Activated CD8-positive, alpha-beta memory T cell treated with anti-CD3 and anti-CD28 coated beads for 1 hour (primary cell): ENCODE measurements at places on chromosomes 1 and 21.

DNA sequence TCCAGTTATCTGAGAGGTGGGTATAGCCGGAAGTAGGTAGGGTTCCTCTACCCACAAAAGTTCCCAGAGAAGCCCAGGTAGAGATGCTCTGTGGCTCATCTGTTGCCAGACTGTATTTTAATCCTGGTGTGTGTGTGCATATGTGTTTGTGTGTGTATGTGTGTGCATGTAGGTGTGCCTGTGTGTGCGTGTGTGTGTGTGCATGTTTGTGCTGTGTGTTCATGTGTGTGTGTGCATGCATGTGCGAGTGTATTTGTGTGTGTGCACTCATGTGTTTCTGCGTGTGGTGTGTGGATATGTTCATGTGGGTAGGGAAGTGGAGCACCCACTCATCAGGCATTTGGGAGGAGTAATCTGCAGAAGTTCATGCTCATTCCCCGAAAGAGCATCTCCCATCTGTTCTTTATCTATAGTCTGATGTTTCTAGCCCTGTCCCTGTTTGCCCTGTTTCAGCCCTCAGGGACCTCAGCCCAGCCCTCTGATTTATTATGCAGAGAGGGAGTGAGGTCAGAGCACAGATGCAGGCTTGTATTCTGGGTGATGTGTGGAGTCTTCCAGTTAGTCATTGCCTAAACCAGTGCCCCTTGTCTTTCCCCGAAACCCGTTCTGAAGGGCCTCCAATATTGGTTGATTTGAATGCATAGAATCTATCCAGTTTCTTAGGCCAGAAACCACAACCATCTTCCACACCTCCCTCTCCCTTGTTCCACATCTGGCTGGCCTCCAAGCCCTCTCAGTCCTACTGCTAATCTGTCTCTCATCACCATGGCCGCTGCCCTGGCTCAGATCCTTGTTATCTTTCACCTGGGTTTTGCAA lies 69.1 kb downstream of the DISC1 start:
- DNase-seq = no peak

- DNase-seq = no peak
These were observed 2.0 kb upstream of the PERM1 start for GRCh38 chr1:983798-984475.

- no peak for DNase-seq
These were observed 2.6 kb upstream of the GLUL start for GRCh38 chr1:182394055-182394775.

DNA sequence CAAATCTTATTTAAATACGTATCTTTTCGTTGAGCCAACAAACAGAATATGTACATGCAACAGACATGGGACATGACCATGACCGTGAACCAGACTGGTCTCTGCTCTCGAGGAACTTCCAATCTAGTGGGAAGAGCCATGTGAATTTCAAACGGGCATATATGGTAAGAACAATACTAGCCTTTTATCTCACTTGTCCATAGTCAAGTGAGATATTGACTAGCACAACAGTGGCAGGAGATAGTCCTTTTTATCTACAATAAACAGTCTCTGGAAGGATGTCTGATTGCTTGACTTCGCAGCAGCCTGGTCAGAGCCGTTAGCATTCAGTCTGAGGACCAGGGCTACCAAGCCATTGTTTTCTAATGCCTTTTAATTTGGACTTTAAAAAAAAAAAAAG lies 12.6 kb upstream of the PLA2G2C start:
- no peak for DNase-seq

DNA sequence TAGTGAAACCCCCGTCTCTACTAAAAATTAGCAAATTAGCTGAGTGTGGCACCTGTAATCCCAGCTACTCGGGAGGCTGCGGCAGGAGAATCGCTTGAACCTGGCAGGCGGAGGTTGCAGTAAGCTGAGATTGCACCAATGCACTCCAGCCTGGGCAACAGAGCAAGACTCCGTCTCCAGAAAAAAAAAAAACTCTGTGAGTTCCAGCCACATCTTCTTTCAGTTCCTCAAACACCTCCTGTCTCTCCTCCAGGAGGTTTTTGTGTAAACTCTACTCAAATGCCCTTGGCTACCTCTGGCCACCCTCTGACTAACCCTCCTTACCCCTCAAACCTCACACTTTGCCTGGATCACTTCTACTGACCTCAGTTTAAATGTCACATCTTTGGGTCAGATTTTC lies 38.1 kb downstream of the RCSD1 start:
- no peak for DNase-seq

GRCh38 chr1:25560001-25560400 lies 16.6 kb downstream of the LDLRAP1 start:
- no peak for DNase-seq

- DNase-seq = no peak
These were observed 24.0 kb upstream of the ADAM30 start for GRCh38 chr1:119920104-119920968.

- DNase-seq = no peak
These were observed 801 bp upstream of the DDAH1 start for GRCh38 chr1:85465786-85466134.
